ENCODE measurements at places on chromosomes 16 and 17.

DNA sequence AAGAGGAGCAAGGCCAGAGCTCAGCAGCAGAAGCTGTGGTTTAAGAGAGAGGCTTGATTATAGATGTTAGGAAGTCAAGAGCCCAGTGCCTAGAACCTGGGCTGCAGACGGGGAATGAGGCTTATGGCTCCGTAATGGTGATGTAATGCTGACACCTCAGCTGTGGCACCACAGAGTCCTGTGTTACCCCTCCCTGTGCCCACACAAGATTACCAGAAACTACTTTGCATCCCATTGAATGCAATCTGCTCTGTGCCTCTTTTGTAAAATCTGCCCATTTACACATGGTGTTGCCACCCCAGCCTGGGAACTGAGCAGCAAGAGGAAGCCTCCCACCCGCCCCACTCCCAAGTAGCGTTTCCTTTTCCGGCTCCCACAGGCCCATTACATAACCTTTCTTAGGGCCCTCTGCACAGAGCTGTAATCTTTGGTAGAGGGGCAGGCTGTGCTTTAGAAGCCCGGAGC lies 57.0 kb downstream of the PITPNC1 start:
- DNase-seq: no peak

GRCh38 chr16:89378947-89379771 lies 111.2 kb downstream of the ANKRD11 start:
- no peak for DNase-seq

DNA sequence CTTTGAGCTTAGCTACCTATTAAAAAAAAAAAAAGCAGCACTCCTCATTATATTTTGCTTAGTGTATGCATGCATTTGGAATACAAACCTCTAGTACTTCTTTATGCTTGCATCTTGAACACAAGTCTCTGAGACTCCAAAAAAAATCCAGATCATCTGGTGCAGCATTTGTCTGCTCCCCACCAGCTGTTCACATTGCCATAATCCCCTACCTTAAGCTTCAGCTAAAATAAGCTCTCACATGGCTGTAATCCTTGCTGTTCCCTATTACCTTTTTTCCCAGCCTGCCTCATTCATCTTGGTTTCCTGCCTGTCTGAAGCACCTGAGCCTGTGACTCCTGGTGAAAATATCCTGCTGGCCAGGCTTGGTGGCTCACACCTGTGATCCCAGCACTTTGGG lies 7.5 kb upstream of the NFATC2IP start:
- no peak for DNase-seq

DNA sequence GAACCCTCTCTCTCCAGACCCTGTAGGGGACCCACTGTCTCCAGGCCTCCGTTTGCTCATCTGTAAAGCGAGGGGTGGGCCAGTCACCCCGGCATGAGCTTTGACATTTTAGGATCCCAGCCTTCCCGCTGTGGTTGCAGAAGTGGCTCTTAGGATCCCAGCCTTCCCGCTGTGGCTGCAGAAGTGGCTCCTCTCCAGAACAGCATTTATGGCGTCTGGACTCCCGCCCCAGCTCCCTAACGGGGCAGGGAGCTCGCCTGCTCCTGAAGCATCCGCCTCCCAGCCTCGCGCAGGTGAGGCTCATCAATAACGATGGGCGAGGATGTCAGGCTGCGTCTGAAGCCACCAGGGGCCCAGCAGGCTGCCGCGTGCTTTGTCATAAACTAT lies 222.3 kb upstream of the TNRC6C start:
- peak; percentile 4 for DNase-seq

DNA sequence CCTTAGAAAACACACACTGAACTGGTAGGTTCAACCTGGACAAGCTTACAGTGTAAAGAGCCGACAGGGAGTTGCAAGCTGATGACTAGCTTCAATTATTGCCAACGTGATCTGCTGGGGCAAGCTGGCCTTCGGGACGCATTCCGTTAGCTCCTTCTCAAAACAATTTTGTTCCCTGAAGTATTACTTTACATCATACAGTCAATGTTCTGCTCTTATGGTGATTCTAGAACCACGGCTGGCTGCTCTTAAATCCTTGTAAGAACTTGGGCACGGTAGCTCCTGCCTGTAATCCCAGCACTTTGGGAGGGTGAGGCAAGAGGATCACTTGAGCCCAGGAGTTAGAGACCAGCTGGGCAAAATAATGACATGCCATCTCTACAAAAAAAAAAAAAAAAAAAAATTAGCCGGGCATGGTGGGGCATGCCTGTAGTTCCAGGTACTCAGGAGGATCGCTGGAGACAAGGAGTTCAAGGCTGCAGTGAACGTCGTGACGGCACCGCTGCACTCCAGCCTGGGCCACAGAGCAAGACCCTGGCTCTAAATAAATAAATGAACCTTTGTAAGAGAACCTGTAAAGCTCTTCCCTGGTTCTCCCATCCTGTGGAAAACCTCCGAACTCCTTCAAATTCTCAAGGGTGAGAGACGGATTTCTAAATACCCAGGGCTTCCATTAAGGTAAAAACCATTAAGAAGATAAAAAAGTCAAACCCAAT lies 2.0 kb downstream of the CDIP1 start:
- DNase-seq: no peak

DNA sequence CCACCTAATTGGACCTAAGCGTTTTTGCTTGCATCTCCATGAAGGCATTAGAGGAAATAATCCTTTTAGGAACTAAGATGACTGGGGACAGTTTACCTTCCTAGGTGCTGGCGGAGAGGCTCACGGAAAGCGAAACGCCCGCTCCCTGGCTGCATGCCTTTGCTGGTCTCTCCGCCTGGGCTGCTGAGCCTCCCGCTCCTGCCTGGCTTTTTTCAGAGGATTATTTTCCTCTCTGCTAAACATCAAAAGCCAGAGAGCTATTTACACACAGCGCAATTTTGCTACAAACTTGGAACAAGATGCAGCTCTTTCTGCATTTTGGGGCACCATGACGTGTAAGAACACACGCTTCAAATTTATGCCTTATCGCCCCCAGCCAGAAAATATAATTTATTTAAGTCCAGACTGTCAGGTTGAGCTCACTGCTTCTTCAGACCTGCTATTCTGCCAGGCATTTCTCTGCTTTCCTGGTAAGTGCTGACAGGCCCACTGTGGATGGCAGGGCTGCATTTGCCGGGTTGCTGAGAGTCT lies 124.4 kb downstream of the SPACA3 start:
- no peak for DNase-seq

DNA sequence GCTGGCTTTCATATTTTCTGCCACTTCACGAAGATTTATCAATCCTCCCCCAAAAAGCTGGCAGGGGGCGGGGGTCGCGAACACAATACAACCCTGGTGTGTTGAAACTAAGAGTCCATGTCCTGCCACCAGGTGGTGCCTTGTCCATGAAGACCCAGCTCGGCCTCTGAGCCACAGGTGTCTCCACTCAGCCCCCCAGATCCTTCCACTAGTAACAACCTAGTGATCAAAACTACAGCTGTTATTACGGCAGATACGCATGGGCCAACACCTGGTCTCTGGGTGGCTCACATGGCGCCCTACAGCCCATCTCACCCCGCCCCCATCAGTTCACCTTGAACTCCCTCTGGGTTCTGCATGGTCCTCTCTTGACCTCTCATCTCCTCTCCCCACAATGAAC lies 27.7 kb downstream of the USP7 start:
- DNase-seq: no peak

DNA sequence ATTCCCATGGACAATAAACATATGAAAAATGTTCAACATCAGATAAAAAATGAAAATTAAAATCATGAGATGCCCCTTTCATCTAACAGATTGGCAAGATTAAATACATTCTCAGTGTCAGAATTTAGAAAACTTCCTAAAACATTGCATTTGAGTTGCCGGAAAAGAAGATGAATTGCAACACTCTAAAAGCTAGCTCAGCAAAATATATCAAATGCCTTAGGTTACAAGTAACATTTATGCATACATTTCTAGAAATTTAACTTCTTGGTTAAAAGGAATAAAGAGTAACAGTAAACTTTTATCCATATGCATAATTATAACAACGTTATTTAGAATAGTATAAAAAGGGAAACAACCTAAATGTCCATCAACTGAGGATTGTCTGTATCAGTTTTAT lies 239.0 kb downstream of the PMP22 start:
- DNase-seq: no peak

DNA sequence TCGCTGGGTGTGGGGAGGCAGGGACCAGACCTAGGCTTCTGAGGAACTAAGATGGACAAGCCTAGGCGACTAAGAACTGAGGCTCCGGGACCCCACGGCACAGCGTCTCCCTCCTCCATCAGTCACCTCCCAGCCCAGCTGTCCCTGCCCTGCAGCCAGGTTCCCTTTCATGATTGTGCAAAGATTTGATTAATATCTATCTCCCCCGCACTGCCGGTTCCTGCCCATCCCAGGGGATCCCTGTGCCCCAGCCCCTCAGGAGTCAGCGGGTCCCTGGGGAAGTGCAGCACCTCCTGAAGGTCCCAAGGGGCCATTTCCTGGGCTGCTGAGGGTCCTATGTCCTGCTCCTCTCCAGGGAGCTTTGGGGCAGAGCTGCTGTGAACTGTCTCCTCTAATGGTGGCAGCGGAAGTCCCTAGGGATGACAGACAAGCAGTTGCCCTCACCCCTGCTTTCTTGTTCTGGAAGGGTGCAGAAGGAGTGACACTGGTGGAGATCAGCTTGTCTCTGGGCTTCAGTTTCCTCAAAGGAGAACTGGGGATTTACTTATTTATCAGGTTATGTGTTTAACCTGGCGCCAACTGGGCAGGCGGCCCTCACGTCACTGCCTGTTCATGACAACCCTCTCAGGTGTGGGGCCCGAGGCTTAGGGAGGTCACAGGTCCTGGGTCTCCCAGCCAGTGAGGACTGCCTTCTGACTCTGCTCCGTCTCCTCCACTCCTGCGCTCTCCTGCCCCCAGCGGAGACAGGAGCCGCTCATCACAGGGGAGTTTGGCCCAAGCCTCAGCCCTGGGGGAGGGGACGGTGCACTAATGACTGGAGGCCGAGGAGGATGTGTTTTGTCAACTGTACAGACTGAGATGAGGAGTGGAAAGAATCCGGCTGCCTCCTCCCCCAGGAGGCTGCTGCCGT lies 1.9 kb upstream of the C16orf74 start:
- DNase-seq: peak; percentile 25

DNA sequence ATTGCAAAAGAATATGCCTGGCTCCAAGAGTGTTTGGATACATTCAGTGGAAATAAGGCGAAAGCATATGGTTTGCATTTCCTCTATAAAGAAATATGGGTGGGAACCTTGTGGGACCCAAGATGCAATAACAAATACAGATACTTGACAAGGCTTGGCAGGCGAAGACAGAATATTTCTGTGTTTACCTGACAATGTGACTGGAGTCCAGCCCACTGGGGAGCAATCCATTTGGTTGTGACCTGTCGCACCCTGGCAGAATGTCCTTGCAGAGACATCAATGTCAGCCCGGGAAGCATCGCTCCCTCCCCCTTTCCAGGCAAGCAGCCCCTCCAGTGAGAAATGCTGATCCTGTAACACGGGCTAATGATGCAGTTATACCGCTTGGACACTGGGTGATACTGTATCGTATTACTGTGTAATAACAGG lies 296.6 kb downstream of the MAF start:
- no peak for DNase-seq

DNA sequence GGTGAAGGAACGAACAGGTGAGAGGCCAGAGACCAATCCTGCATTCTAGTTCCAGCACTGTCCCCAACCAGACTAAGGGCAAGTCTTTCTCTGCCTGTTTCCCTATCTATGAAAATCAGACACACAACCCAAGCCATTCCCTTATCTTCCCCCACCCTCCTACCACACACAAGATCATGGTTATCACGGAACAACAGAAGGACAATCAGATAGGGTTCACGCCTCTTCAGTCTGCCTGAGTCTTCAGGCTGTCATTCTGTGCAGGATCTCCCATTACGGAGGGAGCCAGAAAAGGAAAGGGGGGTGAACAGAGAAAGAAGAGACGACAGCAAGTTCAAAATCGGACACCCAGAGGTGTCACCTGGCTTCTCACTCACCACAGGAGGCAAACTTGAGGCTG lies 11.1 kb downstream of the TLE7 start:
- no peak for DNase-seq

- DNase-seq: no peak
Observed at GRCh38 chr16:4612977-4613635, 1.6 kb downstream of the UBALD1 start.

GRCh38 chr17:57110152-57110542 lies 25.1 kb downstream of the AKAP1 start:
- no peak for DNase-seq

DNA sequence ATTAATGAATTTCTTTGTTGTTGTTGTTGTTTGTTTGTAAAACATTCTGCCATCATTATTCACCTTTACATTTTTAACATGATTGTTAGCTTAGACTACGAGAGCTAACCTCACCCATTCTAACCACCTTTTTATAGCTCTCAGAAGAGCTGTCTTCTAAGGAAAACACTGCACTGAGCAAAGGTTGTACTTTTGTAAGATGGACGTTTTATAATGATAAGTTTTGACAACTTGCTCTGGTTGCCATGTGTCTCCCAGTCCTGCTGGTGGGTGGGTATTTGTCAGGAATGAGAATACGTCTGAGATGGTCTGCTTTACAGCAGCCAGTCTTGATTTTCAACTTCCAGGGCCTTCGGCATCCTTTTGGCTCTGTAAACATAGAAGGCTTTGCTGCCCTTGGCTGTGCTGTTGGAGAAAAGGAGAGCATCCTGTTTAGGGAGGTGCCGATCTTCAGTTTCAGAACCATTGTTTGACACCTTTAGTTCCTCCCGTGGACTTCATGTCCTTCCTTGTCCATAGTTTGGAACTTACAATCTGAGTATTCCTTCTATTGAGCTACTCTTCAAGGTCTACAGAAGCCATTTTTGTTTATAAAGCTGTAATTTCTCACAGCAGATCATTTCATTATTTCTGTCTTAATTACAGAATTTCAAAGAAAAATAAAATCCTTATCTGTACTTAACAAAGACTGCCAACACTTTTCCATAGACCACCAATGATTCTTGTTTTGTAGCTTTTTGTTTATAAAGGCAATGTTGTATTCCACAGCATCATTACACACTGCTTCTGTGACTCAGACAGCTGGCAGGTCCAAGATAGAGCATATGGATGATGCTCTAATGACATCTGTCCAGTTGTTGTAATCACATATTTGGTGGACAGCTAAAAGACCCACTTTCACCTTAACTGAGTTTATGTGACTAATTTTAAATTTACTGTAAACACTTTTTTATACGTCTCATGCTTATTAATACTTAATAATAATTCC lies 270.1 kb upstream of the TBX2 start:
- no peak for DNase-seq

GRCh38 chr17:77405867-77406732 lies 265.3 kb downstream of the SEC14L1 start:
- no peak for DNase-seq

DNA sequence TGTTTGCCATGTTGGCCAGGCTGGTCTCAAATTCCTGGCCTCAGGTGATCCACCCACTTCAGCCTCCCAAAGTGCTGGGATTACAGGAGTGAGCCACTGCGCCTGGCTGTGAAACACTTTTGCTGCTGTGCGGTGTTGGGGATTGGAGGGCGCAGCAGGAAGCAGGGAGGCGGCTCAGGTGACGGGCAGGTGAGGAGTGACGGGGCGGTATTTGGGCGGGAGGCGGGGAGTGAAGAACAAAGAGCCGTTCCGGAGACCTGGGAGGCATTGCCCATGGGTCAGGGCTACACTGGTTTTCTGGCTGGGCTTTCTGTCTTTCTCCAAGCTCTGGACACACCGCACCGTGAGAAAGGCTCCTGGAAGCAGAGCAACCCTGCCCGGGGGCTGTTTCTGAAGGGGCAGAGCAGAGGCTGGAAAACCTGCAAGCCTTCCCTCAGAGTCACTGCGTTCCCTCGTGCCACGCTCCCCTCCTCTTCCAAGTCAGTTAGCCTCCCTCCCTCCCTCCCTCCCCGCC lies 22.1 kb downstream of the CRISPLD2 start:
- DNase-seq: peak; percentile 50

- no peak for DNase-seq
Observed at GRCh38 chr17:59331929-59332748, 684 bp downstream of the YPEL2 start.

- DNase-seq: no peak
Observed at GRCh38 chr17:83203073-83203471, 123.7 kb downstream of the METRNL start.

Data from NCI-H1436 treated with DMSO at 0.1 percent for 48 hours (cell line).